ENCODE measurements at places on chromosomes 13 and 19.

DNA sequence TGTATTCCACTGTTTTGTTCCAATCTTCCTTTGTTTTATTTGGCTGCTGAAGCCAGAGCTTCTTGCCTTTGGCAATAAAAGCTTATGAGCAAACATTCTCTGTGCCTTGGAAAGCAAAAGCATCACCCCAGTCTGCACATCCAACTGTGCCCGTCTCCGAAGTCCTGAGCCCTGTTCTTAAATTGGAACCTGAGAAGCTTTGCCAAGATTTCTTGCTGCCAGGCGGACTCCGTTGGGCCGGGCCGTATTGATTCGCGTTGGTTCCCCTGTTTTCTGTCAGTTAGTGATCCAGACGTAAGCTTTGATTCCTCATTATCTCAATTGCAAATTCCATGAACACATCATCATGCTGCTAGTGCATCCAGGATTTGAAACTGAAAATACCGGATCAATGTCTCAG lies 793.0 kb downstream of the OLFM4 start:
- DNase-seq, result no peak

DNA sequence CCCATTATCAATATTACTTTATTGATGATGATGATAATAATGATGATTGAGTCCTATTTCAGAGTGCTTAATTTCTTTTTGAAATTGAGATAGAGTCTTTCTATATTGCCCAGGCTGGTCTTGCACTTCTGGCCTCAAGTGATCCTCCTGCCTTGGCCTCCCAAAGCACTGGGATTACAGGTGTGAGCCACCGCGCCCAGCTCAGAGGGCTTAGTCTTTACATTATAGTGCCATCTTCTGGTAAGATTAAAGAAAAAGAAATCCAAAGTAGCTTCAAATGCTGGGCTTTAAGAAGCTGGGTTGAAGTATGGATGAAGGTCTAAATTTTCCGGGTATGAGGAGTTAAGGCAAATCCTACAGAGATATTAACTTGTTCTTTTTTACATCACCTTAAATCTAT lies 3.4 kb upstream of the ZNF333 start:
- DNase-seq, result peak; percentile 48

DNA sequence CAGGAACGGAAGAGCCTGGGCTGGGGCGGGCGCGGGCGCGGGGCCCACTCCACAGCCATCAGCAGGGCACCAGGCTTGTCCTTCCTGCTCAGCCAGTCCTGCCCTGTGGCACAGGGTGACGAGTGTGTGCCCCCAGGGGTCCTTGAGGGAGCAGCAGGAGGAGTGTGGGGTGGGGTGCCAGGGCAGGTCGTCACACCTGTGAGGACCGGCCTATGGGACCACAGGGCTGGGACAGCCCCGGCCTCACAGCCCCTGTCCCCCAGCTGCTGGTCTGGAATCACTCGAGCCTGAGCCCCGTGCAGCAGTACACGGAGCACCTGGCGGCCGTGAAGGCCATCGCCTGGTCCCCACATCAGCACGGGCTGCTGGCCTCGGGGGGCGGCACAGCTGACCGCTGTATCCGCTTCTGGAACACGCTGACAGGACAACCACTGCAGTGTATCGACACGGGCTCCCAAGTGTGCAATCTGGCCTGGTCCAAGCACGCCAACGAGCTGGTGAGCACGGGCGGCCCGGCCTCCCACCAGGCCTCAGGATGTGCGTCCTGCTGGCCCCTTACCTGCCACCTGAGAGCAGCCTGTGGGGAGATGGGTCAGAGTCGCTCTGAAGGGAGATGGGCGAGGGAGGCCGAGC lies 6.7 kb upstream of the TEKTIP1 start:
- no peak for DNase-seq

DNA sequence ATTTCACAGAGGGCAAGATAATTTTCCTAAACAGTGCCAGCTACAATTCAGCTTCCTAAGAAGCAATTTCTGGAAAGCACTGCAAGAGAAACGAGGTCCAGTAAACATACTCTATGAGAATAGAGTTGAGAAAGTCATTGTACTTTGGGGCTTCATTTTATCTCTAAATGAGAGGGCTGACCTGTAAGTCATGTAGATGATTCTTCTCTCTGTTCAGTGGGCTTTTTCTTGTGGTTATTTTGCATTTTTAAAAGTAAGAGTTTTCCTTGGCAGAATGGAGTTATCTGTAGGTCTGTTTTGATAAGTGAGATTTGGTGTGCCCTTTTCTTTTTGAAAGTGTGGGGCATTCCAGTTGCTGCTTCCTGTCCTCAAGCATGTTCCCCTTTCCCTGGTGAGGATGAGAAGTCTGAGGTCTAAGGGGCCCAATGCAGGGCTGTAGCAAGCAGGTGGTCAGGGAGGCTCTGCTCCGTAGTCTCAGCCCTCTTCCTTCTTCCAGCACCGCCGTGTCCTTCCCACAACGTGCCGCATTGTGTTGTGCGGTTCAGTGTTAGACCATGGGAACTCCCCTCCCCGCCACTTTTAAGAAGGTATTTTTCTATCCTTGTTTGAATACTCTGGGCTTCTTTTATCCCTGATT lies 86.3 kb downstream of the ARHGEF7 start:
- DNase-seq, result peak; percentile 66

- DNase-seq, result no peak
Observed at GRCh38 chr13:77009011-77009410, 17.1 kb downstream of the CLN5 start.

- peak; percentile 69 for DNase-seq
Observed at GRCh38 chr13:104869501-104869900, 1666.0 kb downstream of the EFNB2 start.

DNA sequence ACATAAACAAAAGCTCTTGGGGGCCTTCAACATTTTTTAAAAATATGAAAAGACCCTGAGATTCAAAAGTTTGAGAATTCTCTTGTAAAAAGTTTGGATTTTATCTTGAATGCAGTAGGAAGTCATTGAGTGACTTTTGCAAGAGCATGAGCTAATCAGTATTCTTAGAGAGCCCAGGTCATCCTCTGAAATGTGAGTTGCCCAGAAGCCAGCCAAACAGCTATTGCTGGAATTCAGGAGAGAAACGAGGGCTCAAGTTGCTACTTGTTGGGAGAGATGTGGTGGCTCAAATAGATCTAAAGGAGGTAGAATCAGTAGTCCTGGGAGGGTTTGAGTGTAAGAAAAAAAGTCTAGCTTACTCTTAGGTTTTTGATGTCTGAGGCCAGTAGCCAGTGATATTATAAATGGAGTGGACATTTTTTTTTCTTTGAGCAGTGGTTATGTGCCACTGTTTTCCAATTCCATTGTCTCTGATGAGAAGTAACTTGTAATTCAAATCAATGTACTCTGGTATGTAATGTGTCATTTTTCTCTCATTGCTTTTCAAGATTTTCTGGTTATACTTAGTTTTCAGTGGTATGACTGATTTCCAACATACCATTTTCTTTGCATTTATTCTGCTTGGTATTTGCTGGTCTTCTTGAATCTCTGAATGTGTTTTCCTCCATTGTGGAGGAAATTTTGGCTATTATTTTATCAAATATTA lies 30.7 kb downstream of the LMO7 start:
- DNase-seq, result no peak

DNA sequence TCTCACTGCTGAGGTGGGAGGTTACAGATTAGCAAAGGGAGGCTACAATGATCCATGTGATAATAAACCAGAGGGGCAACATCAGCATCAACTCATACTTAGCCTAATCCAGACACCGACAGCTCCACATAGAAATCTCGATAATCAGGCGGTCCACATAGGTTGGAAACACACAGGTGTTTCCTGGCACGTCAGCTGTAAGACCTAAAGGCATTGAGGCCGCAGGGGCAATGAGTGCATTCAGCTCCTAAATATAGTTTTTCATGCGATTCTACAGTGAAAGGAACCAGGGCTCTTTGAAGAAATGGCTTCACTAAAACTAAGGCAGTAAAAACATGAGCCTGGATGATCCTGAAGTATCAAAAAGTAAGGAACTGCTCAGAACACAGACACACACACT lies 19.3 kb downstream of the PLPP2 start:
- DNase-seq, result no peak

DNA sequence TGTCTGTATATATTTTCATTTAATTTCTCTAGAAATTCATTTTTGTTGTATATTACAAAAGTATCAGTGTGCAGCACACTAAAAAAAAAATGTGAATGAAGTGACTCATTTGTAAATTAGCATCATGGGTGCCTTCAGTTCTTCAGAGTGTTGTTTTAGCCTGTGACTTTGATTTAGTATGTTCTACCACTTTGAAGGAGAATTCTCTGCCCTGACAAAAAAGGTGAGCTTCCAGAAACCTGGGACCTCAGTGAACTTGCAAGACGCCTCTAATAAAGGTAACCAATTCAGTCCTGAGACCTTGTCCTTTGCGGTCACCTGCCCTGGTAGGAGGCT lies 2.4 kb downstream of the METTL21C start:
- no peak for DNase-seq

GRCh38 chr19:5083547-5083965 lies 114.6 kb downstream of the KDM4B start:
- no peak for DNase-seq

DNA sequence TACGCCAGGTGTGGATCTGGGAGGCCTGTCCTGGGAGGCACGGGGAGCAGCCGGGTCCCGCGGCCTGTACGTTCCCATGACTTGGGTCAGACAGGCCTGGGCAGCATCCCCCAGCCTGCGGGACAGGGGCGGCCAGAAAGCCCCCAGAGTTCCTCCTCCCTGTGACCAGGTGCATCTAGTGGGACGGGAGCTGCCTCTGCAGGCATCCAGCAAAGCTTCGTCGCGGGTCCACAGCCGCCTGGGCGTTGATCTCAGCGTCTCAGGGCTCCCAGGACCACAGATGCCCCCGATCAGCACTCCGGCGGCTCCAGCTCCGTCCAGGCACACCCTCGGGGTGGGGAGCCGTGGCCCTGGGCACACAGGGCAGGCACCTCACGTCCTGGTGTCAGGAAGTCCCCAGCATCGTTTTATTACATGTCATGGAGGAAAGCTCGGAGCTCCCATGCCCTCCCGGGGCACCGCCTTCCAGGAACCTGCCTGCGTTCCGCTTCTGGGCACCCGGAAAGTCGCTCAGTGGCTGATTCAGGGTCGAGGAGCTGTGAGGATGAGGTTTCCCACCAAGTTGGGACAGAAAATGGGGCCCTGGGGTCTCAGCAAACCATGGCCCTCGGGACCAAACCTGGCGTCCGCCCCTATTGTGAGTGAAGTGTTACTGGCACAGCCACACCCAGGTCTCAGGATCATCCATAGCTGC lies 1.5 kb upstream of the GZMM start:
- no peak for DNase-seq

DNA sequence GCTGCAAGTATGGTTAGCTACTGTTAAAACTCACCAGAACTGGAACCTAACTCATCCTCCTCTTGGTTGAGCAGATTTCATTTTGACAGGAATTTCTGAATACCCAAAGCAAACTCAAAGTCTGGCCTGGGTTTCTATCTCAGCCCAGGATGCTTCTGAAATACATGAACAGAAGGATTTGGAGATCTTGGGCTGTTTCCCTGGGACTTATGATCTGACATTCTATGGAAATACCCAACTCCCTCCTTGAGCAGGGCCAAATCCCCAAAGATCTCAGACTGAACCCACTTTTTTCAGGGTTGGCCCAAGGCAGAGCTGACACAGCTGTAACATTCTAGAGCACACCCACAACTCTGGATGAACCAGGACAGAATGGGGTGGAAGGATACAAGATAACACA lies 1.1 kb upstream of the ITM2B start:
- DNase-seq, result no peak

- no peak for DNase-seq
Observed at GRCh38 chr13:77861741-77862140, 56.9 kb downstream of the EDNRB start.

DNA sequence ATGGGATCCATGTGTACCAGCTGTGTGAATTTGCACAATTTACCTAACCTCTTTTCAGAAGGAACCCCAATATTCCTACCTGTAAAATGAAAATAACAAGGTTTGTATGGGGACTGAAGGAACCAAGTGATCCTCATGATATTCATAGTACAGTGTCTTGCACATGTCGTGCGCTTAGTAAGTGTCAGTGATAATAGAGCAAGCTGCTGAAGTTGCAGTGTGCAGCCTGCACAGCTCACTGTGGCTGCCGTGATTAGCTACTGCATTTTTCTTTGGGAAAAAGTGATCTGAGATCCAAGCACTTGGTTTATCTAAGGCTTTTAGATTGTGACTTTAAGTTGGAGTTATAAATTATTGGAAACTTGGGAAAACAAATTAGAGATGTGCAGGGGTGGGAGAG lies 135.9 kb upstream of the FRY start:
- no peak for DNase-seq

GRCh38 chr13:42246541-42246940 lies 25.4 kb upstream of the AKAP11 start:
- DNase-seq, result no peak

GRCh38 chr19:34711890-34712289 lies 22.2 kb upstream of the ZNF181 start:
- no peak for DNase-seq

- no peak for DNase-seq
Observed at GRCh38 chr19:45632468-45633196, 6.6 kb downstream of the EML2 start.

- no peak for DNase-seq
Observed at GRCh38 chr13:62110079-62110478, 694.4 kb upstream of the PCDH20 start.

DNA sequence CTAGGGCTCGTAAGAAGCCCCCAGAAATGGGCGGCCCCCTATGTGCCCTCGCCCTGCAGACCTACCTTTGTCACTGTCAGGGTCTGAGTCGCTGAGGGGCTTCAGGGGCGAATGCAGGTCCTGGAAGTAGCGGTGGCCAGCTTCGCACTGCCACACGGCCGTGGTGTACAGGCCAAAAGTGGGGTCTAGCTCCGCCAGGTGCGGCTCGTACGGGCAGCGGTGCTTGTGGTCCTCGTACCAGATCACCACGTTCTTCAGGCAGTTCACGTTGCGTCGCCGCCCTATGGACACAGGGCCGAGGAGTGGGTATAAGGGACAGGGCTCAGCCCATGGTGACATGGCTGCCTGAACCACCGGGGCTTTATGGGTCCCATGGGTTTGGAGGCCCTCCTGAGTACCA lies 9.8 kb downstream of the ZNF653 start:
- no peak for DNase-seq

GRCh38 chr13:41434831-41435520 lies 22.4 kb upstream of the RGCC start:
- no peak for DNase-seq

DNA sequence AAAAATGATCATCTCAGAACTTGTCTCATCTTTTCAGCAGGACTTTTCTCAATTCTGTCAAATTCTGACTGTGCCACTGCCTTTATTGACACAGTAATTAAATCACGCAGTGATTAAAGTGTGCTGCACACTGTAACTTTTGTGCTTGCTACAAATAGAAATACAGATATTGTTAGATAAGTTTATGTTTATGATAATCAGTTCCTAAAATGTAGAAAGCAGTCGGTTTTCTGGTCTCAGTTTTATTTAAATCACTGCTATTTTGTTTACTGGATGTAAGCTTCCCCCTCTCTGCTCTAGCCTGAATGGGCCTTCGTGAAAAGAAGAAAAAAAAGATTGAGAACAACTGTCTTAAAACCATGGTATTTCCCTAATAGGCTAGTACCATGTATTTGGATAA lies 258.8 kb upstream of the STARD13 start:
- DNase-seq, result no peak
